ENCODE measurements at places on chromosomes 13 and 19. TPM values are rescaled to one million over a fixed set of nuclear protein-coding genes. Genes with fewer than 3 reads are reported as not detected.

- DNase-seq: no peak
Observed at GRCh38 chr13:95411428-95412040, 110.3 kb upstream of the ABCC4 start.

GRCh38 chr13:21872795-21873194, 201.9 kb downstream of the FGF9 start:
- no peak for DNase-seq

GRCh38 chr19:39144290-39145071, 18.9 kb downstream of the PAK4 start:
- DNase-seq: no peak

- DNase-seq: no peak
Observed at GRCh38 chr13:55230570-55230908, 1910.2 kb upstream of the PRR20A start.

DNA sequence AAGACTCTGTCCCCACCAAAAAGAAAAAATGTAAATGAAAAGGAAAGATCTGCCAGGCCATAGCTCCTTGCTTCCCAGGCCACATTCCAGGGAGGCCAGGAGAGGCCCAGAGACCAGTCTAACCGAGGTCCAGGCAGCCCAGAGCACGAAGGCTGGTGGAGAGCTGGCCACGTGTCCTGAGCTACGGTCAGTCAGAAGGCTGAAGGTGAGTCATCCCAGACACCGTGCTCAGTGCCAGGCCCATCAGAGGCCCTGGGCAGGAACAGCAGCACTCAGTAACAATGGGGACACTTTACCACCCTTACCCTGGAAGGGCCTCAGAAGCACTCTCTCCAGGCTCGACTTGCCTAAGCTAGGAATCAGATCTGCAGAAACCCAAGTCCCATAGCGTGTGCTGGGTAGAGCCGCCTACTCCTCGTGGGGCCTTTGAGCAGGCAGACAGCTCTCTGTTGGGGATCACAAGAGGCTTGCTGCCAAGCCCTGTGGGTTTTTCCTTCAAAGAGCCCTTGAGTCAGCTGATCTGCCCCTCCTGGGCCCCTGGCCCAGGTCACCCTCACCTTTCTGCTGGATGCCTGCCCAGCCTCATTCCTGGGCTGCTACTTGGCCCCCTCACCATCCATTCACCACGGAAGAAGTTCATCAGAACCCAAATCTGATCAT, 11.6 kb upstream of the DNMT1 start:
- no peak for DNase-seq

DNA sequence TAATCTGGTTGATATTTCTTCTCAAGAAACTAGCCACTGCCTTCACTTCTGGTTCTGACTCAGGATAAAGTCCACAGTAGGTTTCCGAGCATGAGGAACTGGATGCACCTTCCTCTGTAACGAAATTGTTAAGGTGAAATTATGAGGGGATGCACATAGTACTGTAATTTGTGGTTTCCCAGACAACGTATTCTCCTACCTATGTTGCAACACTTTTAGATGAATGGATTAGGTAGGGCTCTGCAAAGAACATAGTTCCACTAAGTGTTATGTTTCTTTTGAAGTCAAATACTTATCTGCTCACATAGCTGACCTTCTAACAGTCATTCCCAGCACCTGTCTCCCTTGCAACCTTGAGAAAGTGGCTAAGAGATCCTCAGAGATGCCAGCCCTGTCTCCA, 5.7 kb upstream of the ZC3H13 start:
- no peak for DNase-seq

- no peak for DNase-seq
Observed at GRCh38 chr19:50558039-50558438, 10.2 kb downstream of the LRRC4B start.

DNA sequence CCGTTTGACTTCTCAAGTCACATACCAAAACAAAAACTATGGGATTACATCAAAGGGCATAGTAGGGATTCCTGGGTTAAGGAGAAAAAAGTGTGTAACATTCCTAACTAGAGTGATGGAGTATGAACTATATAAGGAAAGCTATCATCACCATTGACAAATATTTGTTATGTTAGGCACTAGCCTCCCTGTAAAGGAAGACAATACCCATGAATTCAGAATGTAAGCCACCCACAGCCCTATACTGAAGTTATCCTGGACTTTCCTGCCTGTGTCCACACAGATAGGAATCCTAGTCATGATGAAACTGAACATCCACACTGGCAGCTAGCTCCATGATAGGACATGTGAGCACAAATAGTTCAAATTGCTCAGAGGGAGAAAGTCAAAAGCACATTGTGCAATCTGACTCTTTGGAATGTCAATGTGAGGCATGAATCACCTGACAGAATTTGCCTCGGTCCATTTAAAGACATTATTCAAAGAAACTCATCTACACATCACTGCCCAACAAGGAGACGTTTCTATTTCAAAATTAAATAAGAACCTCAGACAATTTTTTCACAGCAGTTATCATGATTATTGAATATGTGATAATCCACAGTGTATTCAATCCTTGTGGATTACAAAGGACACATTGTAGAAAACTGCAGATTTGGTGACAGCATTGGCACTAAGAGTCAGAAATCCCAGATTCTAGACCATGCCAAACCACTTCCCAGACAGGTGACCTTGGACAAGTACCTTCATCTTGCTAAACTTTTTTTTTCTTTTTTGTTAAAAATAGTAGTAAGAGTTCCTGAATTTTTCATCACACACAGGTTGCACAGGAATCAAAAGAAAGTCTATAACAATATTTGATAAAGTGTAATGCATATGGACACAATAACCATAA, 529.3 kb downstream of the IRS2 start:
- DNase-seq: no peak

DNA sequence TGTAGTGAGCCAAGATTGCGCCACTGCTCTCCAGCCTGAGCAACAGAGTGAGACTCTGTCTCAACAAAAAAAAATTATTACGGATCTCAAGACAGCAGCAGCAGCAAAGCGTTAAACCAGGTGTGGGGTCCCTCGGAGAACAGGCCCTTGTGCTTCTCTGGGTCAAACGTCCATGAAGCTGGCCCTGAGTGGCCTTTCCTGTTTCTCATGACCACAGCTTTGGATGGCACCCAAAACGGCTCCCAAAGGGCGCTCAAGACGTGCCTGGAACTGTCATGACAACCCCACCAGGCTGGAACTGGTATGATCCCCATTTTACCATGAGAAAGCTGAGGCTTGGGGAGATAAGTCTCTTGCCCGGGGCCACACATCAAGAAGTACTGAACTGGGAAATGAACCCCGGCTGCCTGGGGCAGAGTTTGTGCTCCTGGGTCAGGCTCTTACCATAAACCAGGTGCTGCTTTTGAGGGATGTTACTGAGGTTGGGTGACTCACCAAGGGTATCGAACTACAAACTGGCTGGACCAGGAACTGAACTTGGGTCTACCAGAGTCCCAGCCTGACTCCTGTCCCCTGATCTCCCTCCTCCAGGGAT, 11.6 kb upstream of the SAMD1 start:
- no peak for DNase-seq

- no peak for DNase-seq
Observed at GRCh38 chr19:19270749-19271571, 2.1 kb downstream of the TM6SF2 start.

- DNase-seq: no peak
Observed at GRCh38 chr13:24196593-24197197, 36.2 kb downstream of the SPATA13 start.

DNA sequence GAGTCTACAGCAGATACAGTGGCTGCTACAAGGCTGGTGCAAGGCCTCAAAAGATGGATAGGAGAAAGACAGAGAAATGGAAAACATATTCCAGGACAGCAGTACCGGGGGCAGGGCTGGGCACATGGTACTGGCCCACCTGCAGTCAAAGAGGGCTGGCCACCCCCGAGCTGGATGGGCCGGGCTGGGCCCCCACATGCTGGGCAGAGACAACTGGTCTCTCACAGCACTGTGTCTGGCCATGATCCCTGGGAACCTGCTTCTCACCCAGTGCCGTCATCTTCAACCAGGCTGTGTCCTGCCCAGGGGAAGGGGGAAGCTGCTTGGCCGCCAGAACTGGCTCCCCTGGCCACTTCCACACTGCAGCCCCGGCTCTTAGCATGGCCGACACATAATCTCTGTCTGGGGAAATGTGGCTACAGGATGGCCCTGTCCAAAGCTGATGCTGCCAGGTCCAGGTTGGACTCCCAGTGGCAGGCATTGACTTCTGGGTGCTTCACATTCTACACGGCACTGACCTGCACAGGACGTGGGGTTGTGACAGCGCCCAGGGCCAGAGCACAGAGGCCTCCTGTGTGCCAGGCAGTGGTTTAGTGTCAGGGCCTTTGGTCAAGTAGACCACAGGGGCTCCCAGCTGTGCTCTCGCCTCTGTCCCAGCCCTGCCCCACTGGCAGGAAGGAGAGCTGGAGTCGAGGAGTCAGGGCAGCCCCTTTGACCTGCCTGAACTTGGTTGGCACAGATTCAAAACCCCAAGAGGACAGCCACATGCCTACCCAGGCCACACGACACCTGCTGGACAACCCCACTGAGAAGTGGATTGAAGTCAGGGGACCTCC, 21.7 kb downstream of the PEPD start:
- DNase-seq: no peak

GRCh38 chr19:15210323-15210781, 9.6 kb upstream of the NOTCH3 start:
- DNase-seq: no peak

GRCh38 chr13:66345971-66346370, 884.2 kb downstream of the PCDH9 start:
- no peak for DNase-seq

DNA sequence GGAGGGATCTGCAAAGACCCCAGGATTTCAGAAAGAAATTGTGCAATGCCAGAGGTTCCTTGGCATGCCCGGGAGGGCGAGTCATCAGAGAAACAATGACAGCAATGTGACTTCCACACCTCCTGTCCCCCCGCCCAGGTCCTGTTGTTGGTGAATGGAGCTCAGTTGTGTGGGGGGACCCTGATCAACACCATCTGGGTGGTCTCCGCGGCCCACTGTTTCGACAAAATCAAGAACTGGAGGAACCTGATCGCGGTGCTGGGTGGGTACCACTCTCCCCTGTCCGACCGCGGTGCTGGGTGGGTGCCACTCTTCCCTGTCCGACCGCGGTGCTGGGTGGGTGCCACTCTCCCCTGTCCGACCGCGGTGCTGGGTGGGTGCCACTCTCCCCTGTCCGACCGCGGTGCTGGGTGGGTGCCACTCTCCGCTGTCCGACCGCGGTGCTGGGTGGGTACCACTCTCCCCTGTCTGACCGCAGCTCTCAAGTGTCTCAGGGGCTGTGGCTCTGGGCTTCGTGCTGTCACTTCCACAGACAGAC, 5.2 kb upstream of the F10 start:
- no peak for DNase-seq

DNA sequence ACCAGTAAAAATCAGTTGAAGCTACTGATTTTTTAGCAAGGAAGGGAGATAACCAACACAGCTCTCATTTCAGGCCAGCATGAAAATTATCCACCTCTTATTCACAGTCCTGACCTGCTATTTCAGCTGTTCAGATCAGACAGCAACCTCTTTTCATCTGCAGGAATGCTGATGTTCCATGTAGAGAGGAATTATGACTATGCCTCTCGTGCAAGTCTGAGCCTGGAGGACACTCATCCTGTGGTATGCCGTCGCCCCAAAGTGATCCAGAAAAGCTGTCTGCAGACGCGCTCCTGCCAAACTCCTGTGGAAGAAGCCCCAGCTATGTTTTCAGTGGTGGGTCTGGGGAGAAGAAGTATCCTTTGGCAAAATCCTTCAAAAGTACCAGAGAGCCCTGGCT, 563.5 kb upstream of the SLITRK1 start:
- no peak for DNase-seq

DNA sequence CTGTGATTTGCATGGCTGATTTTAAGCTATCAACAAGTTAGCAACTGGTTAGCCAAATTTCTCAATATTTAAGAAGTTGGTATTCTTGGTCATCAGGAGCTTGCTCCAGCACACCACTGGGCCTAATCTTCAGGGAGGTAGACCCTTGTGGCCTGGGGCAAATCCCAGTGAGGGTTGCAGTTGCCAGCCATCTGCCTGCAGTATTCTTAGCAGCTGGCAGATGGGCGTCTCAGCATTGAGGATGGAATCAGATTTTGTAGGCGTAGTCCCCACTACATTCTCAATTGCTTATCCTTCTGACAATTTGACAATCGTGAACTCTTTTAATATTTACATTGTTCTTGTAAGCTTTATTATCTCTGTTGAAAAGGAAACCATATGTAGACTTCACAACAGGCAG, 1266.2 kb downstream of the SLITRK5 start:
- DNase-seq: no peak

DNA sequence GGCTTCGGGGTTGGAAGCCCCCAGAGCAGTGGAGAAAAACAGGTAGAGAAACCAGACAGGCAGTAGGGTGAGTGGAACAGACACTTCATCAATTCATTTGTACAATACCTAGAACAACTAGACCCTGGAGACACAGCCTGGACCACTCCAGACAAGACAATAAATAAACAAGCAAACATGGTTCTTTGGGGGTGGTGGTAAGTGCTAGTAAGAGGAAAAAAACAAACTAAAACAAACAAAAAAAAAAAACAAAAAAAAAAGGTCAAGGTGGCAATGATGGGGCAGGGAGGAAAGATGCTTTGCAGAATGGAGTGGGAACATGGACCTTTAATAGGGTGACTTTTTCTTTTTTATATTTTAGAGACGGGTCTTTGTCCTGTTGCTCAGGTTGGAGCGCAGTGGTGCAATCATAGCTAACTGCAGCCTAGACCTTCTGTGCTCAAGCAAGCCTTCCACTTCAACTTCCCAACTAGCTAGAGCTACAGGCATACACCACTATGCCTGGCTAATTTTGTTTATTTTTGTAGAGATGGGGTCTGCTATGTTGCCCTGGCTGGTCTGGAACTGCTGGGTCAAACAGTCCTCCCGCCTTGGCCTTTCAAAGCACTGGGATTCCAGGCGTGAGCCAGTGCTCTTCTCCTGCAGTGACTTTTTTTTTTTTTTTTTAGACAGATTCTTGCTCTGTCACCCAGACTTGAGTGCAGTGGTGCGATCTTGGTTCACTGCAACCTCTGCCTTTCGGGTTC, 3.1 kb downstream of the JUNB start:
- no peak for DNase-seq

- DNase-seq: no peak
Observed at GRCh38 chr19:40348961-40349507, 539 bp downstream of the PLD3 start.

GRCh38 chr13:46624821-46625220, 71.9 kb downstream of the LRCH1 start:
- no peak for DNase-seq

Gene C13orf42
- total RNA-seq: not detected

Gene LHB
- total RNA-seq: not detected

Gene ZNF813
- total RNA-seq: 3.8 TPM

Gene BCKDHA
- 19.4 TPM for total RNA-seq

Gene GJB6
- total RNA-seq: 3.5 TPM

Gene ICAM5
- total RNA-seq: not detected

Gene STOML3
- not detected for total RNA-seq

Gene URAD
- total RNA-seq: not detected

Gene CGB8
- not detected for total RNA-seq

Gene TMPRSS9
- not detected for total RNA-seq

Gene SMIM44
- not detected for total RNA-seq
